ENCODE measurements at places on chromosomes 11 and 22.
A peak's percentile ranks its signal among the peaks of the same experiment; 100 is the strongest.

- DNase-seq: no peak
Observed at GRCh38 chr11:12871241-12871640, 137.9 kb upstream of the RASSF10 start.

DNA sequence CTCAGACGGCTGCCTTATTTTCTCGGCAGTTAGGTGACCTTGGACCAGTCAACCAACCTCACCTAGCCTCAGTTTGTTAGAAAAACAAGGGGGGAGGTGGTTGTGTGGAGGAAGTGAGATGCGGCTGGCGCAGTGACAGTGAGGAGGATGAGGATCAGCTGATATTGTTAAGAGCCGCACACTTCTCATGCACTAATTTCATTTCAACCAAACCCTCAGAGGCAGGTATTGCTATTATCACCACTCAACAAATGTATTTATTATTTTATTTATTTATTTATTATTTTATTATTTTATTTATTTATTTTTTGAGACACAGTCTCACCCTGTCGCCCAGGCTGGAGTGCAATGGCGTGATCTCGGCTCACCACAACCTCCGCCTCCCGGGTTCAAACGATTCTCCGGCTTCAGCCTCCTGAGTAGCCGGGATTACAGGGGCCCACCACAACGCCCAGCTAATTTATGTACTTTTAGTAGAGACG is 2.1 kb downstream of the LGALS1 start:
- DNase-seq: no peak

DNA sequence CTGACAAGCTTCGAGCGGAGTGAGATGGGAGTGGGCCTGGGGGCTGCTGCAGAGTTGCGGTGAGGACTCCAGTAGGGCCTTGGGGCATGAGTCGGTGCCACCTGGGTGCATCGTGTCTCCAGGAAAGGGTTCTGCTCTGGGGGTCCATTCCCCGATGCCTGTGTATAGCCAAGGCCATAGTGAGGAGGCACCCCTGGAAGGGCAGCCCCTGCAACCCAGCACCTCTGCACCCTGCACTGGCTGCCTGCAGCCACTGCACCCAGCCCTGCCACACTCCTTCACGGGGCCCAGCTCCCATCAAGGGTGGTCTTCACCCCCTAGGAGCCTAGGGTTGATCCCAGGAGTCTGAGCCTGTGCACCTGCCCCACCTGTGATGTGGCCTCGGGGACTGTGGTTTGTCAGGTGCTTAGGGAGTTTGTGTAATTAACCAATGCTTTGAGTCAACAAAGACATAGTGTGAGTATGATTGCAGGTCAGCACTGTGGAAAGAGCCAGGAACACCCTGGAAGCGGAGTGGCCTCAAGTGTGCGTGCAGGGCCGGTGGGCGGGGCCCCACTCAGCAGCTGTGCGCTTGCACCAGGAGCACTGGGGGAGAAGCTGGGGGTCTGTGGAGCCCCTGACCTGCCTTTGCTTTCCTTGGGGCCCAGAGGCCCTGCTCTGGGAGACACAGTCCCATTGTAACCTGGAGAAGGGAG is 1299.3 kb downstream of the BRD1 start:
- DNase-seq: no peak

DNA sequence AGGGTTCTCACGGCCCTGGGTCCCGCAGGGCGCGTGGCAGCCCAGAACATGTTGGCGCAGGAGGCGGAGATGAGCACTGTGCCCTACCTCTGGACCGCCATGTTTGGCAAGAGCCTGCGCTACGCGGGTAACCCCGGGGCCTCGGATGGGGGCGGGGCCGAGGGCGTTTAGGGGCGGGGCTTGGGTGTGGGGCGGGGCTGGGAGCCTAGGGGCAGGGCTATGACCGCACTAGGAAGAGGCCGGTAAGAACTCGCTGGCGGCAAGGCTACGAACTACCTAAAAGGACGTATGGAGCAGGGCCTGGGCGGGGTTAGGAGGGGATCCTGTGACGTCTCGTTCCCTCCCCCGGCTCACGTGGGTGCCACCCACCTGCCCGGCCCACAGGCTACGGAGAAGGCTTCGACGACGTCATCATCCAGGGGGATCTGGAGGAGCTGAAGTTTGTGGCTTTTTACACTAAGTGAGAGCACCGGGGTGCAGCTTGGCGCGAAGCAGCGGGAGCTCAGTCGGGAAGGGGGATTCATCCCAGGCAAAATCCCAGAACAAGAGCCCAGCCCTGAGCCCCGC is 2.8 kb upstream of the LZTR1 start:
- peak; percentile 92 for DNase-seq

DNA sequence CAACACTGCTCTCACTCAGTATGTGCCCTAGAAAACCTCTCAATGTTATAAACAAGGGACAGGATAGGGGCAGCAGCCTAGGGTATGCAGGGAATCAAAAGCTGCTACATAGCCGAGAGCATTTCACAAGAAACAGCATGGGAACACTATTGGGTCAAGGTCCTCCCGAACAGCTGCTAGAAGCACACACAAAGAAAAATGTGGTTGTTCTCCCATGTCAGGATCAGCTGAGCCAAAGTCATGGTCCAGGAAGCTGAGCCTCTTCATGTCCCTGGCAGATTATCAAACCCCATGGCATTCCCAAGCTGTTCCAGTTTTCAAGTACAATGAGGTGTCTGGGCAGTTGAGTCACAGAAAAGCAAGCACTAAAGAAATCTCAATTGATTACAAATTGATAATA is 21.0 kb upstream of the GDPD4 start:
- DNase-seq: no peak

DNA sequence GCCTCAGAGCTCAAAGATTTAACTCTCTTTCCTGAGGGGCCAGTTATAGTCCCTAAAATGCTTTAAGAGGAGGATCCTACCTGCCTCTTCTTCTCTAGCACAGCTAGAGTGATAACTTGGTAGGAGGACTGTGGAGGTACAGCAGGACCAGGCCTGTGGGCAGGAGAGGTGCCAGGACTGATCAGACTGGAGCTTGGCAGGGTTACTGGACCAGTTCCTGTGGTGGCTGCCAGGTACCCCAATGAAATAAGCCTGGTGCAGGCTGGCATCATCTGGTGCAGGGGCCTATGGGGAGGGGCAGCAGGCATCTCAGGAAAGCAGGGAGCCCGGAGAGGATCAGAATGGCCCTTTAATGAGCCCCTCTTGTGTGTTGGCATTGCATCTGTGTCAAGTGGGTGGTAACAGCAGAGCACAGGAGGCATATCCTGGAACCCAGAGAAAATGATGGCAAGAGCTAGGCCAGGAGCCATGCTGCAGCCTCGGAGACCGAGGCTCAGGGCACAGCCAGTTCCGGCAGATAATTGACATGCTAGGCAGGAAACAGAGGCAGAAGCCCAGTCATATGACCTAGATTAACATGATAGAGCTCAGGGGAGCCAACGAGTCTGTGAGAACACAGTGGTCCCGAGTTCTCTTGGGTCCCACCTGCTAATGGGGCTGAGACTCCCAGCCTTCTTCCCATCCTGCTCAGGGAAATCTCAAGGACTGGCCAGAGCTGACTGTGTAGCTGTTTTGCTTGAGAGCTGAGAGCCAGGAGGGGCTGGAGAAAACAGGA is 187.5 kb upstream of the ZBED5 start:
- DNase-seq: no peak

- peak; percentile 87 for DNase-seq
Observed at GRCh38 chr22:41596776-41597634, 7.4 kb upstream of the PMM1 start.

All from H1 (cell line).